ENCODE measurements at places on chromosomes 5 and 9. TPM values are rescaled to one million over a fixed set of nuclear protein-coding genes. Genes with fewer than 3 reads are reported as not detected.

The MLANA gene
- total RNA-seq: not detected

GRCh38 chr9:133934482-133935232 lies 57.5 kb downstream of the VAV2 start:
- no peak for DNase-seq
- H3K27ac ChIP-seq: no peak overlapping the region
- peaks cover 1% of the 10 kb centered on the region for H3K36me3 ChIP-seq

- no peak overlapping the region for H3K27ac ChIP-seq
- no peaks in the 10 kb centered on the region for H3K27me3 ChIP-seq
- no peaks in the 10 kb centered on the region for H3K36me3 ChIP-seq
- DNase-seq: no peak
Measured at GRCh38 chr9:107705521-107705920, 216.0 kb upstream of the KLF4 start.

- no peaks in the 10 kb centered on the region for H3K36me3 ChIP-seq
- no peak within 1 kb of the TSS for H3K4me3 ChIP-seq
Measured at GRCh38 chr5:161847941-161848391, at the start of gene GABRA1. Gene GABRA1 (plus strand): TSS chr5:161848120. CDS start chr5:161850811, 2,691 bp downstream.

DNA sequence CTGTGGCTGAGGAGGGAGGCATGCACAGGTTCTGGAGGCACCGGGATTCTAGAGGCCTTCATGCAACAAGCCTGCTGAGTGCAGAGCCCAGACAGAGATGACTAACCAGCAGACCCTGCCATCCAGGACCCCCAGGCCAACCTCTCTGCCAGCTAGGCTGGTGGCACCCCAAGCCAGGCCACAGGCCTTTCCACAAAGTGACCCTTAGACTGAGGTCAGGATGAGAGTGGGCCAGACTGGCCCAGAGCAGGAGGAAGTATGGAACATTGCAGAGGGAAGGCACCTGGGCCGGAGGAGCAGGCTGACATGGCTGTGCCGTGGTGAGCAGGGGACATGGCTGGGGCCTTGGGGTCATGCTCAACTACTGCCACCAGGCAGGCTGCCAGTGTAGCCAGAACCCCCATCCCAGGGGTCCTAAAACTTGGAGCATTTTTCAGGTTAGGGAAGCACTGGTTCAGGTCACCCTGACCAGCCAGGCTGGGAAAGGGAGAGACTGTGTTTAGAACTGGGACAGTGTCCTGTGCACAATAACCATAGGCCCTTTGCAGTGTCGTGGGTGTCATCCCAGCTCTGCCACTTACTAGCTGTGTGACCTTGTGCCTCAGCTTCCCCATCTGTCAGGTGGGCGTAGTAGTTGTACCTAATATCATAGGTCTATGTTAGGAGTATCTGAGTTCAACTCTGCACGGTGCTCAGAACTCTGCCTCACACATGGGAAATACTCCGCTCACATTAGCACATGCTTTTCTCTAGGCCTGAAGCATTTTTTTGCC lies 17.3 kb downstream of the TCF7 start:
- no peaks in the 10 kb centered on the region for H3K27me3 ChIP-seq
- peaks cover 18% of the 10 kb centered on the region for H3K36me3 ChIP-seq
- peak overlapping the region; percentile 83 for H3K27ac ChIP-seq
- peak overlapping the region; percentile 89 for H3K4me3 ChIP-seq
- DNase-seq: peak; percentile 51

DNA sequence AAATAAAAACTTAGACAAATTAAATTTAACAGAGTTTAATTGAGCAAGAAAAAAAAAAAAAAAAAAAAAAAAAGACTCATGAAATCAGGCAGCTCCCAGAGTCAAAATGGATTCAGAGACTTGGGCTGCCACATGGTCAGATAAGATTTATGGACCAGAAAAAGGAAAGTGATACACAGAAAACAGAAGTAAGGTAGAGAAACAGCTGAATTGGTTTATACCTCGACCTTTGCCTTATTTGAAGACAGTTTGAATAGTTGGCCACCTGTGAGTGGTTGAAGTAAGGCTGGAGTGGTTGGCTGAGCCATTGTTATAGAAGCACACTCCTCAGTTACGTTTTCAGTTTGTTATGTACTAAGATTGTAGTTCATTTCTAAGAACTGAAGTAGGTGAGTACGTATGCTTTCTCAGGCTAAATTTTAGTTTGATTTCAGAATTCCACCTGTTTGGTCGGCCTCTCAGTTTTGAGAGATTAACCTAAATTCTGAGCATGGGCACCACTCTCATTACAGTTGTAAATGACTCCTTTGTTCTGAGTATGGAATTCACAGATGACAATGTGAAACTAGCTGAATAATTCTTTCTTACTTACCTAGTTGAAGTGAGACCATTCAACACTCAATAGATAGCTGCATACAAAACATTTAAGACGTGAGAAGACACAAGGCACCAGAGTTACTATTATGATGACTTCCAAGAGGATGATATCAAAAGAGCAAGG lies 149.0 kb downstream of the AOPEP start:
- peaks cover 8% of the 10 kb centered on the region for H3K27me3 ChIP-seq
- no peak for DNase-seq
- no peak overlapping the region for H3K27ac ChIP-seq

GRCh38 chr9:29241320-29241719 lies 1668.0 kb upstream of the C9orf72 start:
- no peaks in the 10 kb centered on the region for H3K36me3 ChIP-seq
- H3K27ac ChIP-seq: no peak overlapping the region
- no peaks in the 10 kb centered on the region for H3K27me3 ChIP-seq
- no peak overlapping the region for H3K4me3 ChIP-seq
- no peaks in the 10 kb centered on the region for H3K4me1 ChIP-seq
- no peak for DNase-seq

- no peak overlapping the region for H3K27ac ChIP-seq
- H3K27me3 ChIP-seq: no peaks in the 10 kb centered on the region
- H3K4me3 ChIP-seq: no peak overlapping the region
- peaks cover 21% of the 10 kb centered on the region for H3K36me3 ChIP-seq
Measured at GRCh38 chr5:154042766-154043165, 4.0 kb downstream of the MFAP3 start.

GRCh38 chr5:173327948-173328843 lies at the start of gene STC2:
Gene STC2 (minus strand): TSS chr5:173328414. CDS start chr5:173328193, 221 bp downstream.
- peaks cover 48% of the 10 kb centered on the region for H3K4me1 ChIP-seq
- DNase-seq: peak; percentile 80
- peak within 1 kb of the TSS; percentile 96 for H3K4me3 ChIP-seq
- peaks cover 27% of the 10 kb centered on the region for H3K36me3 ChIP-seq
- H3K27me3 ChIP-seq: peaks cover 13% of the 10 kb centered on the region

GRCh38 chr5:126228934-126229333 lies 194.3 kb upstream of the GRAMD2B start:
- no peaks in the 10 kb centered on the region for H3K4me1 ChIP-seq
- no peak for DNase-seq
- no peaks in the 10 kb centered on the region for H3K27me3 ChIP-seq
- no peaks in the 10 kb centered on the region for H3K36me3 ChIP-seq

Data from activated naive CD8-positive, alpha-beta T cell treated with anti-CD3 and anti-CD28 coated beads, Interleukin-2, amount 10 ng/mL, durations not matched to agents 7 days and 5 days (primary cell).